ENCODE measurements at places on chromosomes 5 and 9.

- DNase-seq = no peak
Observed at GRCh38 chr9:25994605-25995004, 316.4 kb upstream of the TUSC1 start.

- no peak for DNase-seq
Observed at GRCh38 chr5:2015124-2015848, 132.6 kb upstream of the IRX4 start.

GRCh38 chr9:73118286-73118685 is 33.4 kb upstream of the ANXA1 start:
- no peak for DNase-seq

GRCh38 chr9:115211413-115212124 is 93.6 kb upstream of the TNC start:
- DNase-seq = no peak

DNA sequence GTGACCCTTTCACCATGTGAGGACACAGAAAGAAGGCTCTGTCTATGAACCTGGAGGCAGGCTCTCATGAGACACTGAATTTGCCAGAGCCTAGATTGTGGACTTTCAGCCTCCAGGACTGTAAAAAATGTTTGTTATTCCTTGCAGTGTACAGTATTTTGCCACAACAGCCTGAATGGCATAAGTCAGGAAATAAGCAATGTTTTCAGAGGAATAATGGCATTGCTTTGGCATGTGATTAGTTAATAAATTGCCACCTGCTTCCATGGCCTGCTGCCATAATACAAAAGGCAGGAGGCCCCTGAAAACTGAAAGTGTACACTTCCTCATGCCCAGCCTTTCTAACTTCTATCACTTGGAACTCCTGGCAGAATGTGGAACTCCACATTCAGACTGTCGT is 408.1 kb downstream of the GADD45G start:
- no peak for DNase-seq

DNA sequence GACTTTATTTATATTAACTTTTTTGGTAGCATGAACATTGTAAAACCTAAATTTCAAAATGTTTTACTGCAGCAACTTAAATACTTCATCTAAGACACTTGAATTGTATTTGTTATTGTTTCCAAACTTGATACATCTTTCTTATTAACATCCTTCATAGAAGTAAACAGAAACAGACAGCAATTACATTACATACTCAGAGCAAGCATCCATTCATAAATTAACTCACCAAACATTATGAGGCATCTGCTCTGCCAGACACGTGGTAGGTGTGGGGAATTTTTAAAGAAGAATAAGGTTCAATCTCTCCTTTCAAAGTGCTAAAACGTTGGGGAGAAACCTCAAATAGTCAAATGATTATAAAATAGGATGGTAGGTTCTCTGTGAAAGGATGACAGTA is 130.8 kb downstream of the MUSK start:
- DNase-seq = no peak

DNA sequence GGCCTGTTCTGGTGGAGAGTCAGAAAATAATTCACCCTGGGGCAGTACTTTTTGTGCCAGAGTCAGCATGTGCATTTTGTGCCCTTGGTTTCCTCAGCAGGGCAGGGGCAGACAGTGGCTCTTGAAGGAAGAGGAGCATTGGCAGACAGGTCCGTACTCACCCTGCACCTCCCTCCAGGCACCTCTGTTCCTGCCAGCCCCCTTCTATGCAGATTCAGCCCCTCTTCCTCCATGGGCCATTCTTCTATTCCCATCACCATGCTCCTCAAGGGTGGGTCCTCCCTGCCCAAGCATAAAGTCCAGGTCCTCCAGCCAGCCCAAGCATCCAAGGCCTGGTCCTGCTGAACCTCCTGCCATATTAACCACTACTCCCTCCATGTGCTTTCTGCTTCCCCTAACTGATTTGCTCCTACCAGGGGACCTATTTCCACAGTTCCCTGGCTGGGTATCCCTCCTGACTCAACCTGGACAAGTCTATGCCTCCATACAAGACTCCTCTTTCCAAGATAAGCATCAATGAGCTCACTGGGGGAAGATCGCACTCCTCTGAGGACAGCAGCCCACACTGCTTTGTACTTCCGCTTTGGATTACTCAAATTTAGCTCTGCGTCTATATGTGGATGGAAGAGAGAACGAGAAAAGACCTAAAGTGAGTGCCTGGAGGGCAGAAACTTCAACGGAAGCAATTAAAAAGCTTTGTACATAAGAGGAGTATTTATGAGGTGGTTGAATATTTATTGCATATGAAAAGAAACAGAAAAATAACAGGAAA is 9.3 kb upstream of the ACSL6 start:
- DNase-seq = no peak

- DNase-seq = no peak
Observed at GRCh38 chr5:127586811-127587210, 62.1 kb upstream of the CTXN3 start.

DNA sequence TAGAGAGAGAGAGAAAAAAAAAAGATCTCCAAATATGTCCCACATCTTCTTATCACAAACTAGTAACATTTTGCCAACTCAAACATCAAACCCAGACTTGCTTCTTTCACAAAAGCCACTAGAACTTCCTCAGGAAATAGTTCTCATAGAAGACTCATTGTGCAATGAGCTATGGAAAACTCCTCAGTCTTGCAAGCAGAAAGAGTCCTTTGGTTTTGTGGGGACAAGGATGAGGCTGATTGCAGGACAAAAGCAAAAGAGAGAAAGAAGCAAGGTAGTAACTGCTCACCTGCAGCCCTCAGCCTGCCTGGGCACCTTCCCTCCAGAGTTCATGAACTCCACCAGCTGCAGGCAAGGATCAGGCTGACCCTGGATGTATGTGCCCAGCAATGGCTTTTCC is 399.0 kb downstream of the IRX1 start:
- no peak for DNase-seq

- no peak for DNase-seq
Observed at GRCh38 chr9:106560540-106560939, 302.4 kb upstream of the ZNF462 start.

DNA sequence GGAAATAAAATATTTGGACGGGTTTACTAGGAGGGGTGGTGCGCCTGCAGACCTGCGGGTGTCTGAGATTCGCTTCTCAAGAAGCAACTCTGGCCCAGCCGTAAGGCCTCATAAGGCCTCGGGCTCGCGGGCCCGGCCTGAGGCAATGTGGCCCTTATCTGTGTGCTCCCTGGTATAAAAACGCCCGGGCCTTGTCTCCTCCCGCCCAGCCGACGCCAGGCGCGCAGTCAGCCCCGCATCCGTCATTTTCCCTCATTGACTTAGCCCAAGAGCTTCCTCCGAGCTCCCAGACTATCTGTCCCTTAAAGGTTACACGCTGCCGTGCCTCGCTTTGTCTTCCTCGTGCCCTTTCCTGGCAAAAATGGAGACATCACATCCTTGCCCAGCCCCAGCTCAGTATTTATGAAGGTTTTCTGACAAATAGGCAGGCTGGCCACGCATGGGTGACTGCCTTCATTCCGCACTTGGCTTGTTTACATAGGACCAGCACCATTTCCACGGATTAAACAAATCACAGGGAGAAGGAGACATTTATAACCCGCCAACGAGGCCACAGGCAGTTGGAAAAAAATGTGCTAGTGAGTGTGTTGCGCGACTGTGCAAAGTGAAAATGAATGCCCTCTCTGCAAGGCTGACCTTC is 74.5 kb upstream of the TBCA start:
- peak; percentile 24 for DNase-seq

DNA sequence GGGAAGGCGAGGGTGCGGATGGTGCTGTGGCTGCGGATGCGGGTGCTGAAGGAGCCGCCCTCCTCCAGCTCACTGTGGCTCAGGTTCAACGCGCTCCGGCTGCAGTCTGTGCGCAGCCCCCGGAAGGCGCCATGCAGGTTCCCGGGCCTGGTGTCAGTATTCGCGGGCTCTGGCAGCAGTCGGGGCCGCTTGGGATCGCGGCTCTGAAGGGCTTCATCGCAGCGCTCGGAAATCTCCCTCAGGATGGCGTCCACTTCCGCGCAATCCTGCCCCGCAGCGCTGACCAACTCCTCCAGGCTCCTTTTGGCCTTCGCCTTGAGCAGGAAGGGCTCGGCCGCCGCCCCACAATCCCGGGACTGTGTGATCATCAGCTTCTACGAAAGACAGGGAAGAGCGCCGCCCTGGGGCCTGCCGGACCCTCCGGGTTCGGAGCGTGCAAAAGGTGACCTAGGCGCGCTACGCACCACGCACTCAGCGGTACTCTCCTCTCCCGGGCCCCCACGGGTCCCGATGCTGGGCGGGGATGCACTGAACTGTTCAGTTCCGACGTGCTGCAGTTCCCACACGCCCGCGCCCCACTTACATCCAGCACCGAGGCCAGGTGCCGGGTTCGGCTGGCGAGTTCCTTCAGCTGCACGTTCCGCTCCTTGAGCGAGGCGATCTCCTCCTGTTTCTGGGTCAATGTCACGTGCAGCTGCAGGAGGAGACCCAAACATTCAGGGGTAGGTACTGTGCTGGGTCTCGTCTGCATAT is 6.5 kb downstream of the MCIDAS start:
- DNase-seq = no peak

DNA sequence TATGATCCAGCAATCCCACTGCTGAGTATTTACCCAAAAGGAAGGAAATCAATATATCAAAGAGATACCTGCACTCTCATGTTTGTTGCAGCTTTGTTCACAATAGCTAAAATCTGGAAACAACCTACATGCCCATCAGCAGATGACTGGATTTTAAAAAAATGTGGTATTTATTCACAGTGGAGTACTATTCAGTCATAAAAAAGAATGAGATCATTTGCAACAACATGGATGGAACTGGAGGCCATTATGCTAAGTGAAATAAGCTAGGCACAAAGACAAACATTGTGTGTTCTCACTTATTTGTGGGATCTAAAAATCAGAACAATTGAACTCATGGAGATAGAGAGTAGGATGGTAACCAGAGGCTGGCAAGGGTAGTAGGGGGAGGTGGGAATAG is 33.1 kb downstream of the CYSTM1 start:
- DNase-seq = no peak

DNA sequence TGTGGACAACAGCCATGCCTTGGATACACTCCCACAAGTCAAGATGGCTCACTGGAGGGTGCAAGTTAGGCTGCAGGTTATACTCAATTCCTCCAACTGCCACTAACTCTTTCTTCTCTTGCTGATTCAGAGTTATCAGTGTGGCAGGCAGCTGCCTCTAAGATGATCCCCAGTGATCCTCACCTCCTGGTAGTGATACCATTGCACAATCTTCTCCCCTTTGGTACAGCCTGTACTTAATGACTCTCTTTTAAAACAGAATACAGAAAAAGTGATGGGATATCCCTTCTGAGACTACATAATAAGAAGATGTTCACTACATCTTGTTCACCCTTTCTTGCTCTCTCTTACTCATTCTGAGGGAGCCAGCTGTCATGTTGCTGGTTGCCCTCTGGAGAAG is 323.1 kb downstream of the RAB3C start:
- no peak for DNase-seq

- DNase-seq = no peak
Observed at GRCh38 chr5:18024542-18024941, 390.3 kb downstream of the TAF11L14 start.

GRCh38 chr9:83792746-83793145 is 24.8 kb downstream of the GKAP1 start:
- DNase-seq = no peak

GRCh38 chr9:104810421-104811339 is 46.8 kb downstream of the NIPSNAP3B start:
- peak; percentile 10 for DNase-seq

DNA sequence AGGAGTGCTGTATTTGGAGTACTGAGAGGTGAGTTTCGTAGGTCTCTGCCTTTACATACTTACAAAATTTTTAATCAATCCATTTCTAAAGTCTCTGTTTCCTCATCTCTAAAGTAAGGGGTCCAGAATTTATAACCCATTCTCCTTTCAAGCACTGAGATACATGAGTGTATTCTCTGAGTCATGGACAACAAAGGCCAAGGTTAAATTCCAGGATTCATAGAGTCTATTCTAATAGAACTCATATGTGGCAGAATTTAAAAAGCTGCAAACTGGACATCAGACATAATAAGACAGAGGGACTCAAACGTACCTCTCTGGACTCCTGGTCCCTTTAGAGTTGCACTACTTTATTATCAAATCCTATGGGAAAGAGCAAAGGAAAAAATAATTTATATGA is 112.5 kb upstream of the SLIT3 start:
- no peak for DNase-seq
